ENCODE measurements at places on chromosomes 7 and 10. TPM values are rescaled to one million over a fixed set of nuclear protein-coding genes. Genes with fewer than 3 reads are reported as not detected.

DNA sequence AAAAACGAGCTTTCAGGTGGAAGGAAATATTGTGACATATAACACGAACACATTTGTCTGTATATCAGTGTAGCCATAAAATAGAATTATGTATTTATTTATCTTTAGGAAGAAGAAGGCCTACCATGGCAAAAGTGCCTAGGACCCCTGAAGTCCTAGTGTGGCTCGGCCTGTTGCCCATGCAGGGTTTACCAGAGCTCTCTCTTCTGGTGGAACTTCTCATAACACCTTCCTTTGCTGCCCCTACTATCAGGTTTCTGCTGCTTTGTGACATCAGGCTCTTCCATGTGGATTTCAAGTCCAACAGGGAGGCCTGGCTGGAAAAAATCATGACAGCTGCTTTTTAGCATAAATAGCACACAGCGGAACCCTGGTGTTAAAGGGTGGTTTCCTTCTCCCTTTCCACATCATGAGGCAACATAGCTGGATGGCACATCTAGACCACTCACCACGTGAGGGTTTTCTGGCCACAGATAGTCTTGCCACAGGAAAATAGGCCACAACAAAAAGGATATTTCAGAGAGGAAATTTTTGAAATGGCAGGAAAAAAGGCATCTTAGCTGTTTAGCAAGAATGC lies 44.8 kb upstream of the ADO start:
- no peaks in the 10 kb centered on the region for H3K36me3 ChIP-seq
- no peak for DNase-seq
- H3K27me3 ChIP-seq, result peaks cover 16% of the 10 kb centered on the region

GRCh38 chr10:78211561-78212051 lies 177.9 kb downstream of the RPS24 start:
- H3K27me3 ChIP-seq, result peaks cover 20% of the 10 kb centered on the region
- H3K4me1 ChIP-seq, result peaks cover 2% of the 10 kb centered on the region
- H3K4me3 ChIP-seq, result no peak overlapping the region
- H3K36me3 ChIP-seq, result no peaks in the 10 kb centered on the region
- DNase-seq, result no peak
- H3K27ac ChIP-seq, result peak overlapping the region; percentile 3

GRCh38 chr10:74118804-74119203 lies 31.8 kb downstream of the AP3M1 start:
- H3K4me1 ChIP-seq, result peaks cover 25% of the 10 kb centered on the region
- no peak overlapping the region for H3K4me3 ChIP-seq
- DNase-seq, result no peak
- no peaks in the 10 kb centered on the region for H3K27me3 ChIP-seq
- H3K27ac ChIP-seq, result no peak overlapping the region

DNA sequence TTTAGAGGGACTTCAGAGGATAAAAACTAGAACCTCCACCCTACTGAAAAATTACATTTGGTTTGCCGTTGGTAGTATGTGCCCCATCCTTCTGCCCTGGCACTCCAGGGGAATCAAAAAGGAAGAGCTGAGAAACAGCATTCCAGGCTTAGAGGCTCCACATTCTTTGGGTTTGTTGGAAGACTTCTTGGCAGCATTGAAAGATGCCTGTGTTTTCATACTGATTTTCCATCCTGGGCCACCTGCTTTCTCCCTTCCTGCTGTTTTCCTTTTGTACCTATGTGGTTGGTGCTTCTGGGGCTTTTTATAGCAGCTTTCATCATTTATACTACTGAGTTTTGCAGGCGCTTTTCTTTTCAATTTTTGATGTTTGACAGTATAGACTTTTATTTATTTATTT lies 61.7 kb downstream of the AUTS2 start:
- H3K36me3 ChIP-seq, result no peaks in the 10 kb centered on the region
- no peaks in the 10 kb centered on the region for H3K27me3 ChIP-seq
- no peak overlapping the region for H3K27ac ChIP-seq
- no peak for DNase-seq
- H3K4me3 ChIP-seq, result no peak overlapping the region
- peaks cover 22% of the 10 kb centered on the region for H3K4me1 ChIP-seq

GRCh38 chr10:110568055-110568735 lies 700 bp downstream of the SMC3 start:
- peak overlapping the region; percentile 98 for H3K4me3 ChIP-seq
- no peaks in the 10 kb centered on the region for H3K27me3 ChIP-seq
- DNase-seq, result peak; percentile 61
- H3K36me3 ChIP-seq, result peaks cover 9% of the 10 kb centered on the region

DNA sequence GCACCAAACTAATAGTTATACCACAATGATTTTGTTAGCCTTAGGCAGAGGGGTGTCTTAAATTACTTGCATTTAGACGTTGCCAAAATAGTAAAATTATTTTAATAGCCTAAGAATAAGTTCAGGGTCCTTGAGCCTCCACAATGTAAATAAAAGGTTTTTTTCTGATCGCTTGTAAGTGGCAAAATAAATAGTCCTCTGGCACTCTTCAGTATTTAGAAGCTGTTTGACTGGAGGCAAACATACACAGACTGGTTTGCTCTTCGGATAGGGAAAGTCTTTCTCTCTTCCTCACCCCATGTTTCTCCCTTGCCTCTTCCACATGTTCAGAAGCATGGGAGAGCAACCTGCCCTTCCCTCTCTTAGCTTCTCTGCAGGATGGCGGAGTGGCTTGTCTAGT lies 49.5 kb upstream of the FAM180A start:
- H3K4me3 ChIP-seq, result no peak overlapping the region
- H3K27ac ChIP-seq, result no peak overlapping the region
- H3K4me1 ChIP-seq, result peaks cover 8% of the 10 kb centered on the region

DNA sequence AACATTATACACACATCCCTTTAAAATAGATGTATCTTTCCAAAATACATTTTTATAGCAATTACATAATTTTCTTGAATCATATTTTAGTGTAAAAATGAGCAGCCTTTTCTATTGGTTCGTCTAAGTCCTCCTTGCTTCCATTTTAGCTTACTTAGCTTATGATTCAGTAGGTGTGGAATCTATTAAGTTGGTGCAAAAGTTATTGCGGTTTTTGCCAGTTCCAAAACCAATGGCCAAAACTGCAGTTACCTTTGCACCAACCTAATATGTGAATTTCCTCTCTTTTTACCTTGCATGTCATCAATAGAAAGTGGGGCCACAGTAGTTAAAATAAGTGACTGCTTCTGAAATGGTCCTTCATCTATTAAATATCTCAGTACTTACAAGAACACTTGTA lies 279.0 kb downstream of the OTUD1 start:
- H3K4me3 ChIP-seq, result no peak overlapping the region
- no peak overlapping the region for H3K27ac ChIP-seq
- H3K27me3 ChIP-seq, result peaks cover 26% of the 10 kb centered on the region

DNA sequence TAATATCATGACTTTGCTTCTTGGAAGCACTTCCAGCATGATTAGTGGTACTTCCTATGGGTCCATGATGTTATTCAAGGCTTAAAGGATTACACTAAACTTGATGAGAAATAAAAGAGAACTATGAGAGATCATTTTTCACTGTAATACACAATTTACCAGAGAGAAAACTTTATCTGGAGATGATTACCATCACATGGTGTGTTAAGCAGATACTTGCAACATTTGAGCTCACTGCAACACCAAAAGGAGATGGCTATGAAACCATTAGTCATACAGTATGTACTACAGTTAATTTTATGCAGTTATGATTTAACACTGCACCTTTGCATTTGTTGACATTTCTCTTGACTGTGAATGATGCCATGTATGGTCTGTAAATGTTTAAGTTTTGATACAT lies 311.3 kb upstream of the AOAH start:
- no peak for DNase-seq
- H3K36me3 ChIP-seq, result peaks cover 53% of the 10 kb centered on the region
- H3K4me1 ChIP-seq, result no peaks in the 10 kb centered on the region

- H3K4me3 ChIP-seq, result no peak overlapping the region
- H3K4me1 ChIP-seq, result no peaks in the 10 kb centered on the region
- H3K27ac ChIP-seq, result no peak overlapping the region
- H3K27me3 ChIP-seq, result no peaks in the 10 kb centered on the region
Observed at GRCh38 chr10:82377608-82378007, 502.6 kb downstream of the NRG3 start.

DNA sequence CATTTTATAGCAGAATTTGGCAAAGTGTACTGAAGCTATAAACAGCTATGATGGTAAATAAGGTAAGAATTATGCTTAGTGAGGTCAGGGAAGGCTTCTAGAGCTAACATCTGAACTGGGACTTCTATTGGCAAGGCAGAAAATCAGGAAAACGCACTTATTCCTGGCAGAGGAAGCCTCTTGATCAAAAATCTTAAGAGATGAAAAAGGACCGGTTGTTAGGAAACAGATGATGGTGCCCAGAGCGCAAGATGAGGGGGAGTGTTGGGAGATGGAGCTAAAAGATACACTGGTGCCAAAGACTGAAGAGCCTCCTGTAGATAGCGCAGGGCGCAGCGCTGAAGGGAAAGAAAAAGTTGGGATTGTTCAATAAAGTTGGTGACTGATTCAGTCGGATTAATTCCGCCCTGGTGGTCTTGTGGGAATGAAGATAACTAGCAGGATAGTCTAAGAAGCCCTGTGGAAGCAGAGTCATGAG lies 550 bp upstream of the CALU start:
- peak overlapping the region; percentile 97 for H3K27ac ChIP-seq
- peak overlapping the region; percentile 97 for H3K4me3 ChIP-seq

DNA sequence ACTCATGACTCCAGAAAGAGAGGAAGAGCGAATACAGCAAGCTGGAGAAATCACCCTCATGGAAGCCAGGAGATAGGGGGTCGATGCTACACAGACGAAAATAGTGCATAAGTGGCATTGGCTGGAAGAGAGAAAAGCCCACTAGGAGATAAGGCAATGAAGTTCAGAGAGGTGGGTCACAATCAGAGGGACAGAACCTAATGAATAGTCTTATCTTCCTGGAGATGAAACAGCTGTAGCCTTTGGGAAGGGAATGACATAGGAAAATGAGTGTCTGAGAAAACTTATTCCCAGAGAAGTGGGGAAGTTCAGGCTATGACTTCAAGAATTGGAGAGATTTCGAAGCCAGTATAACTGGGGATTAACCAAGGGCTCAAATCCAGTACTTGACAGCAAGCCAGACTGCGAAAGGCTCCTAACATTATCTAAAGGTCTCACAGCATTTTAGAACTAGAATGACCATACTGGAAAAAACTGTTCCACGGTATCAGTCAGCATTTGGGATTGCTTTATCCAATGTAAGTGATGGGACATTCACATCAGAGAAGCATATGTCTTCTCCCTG lies 211.1 kb downstream of the ZNF365 start:
- H3K27me3 ChIP-seq, result no peaks in the 10 kb centered on the region
- H3K4me3 ChIP-seq, result no peak overlapping the region
- no peak for DNase-seq
- H3K36me3 ChIP-seq, result no peaks in the 10 kb centered on the region
- peaks cover 7% of the 10 kb centered on the region for H3K4me1 ChIP-seq

DNA sequence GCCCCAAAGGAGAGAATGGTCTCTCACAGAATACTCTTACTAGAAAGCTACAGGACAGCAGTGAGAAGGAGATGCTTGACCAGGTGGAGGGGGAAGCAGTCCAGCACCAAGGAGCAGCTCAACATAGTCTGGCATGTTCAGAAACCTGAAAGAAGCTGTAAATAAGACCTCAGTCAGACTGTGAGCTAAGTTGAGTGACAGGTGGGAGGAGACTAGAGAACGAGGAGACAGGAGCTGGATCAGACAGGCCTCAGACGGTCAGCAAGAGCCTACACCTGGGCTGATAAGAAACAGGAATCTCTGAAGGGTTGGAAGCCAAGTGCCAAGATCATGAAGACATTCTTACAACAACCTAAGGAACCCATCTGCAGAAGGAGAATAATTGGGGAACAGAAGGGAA lies 54.5 kb downstream of the ELMO1 start:
- no peaks in the 10 kb centered on the region for H3K27me3 ChIP-seq
- H3K4me3 ChIP-seq, result no peak overlapping the region
- no peak for DNase-seq

GRCh38 chr10:89369156-89370105 lies 8.4 kb upstream of the IFIT1B start:
- H3K36me3 ChIP-seq, result no peaks in the 10 kb centered on the region
- H3K27me3 ChIP-seq, result no peaks in the 10 kb centered on the region
- no peak for DNase-seq
- no peak overlapping the region for H3K27ac ChIP-seq
- H3K4me3 ChIP-seq, result no peak overlapping the region

- H3K4me1 ChIP-seq, result peaks cover 93% of the 10 kb centered on the region
- no peak for DNase-seq
- H3K27ac ChIP-seq, result peak overlapping the region; percentile 88
- no peaks in the 10 kb centered on the region for H3K36me3 ChIP-seq
- H3K4me3 ChIP-seq, result peak overlapping the region; percentile 53
Observed at GRCh38 chr10:119313024-119313423, 105.7 kb downstream of the GRK5 start.

GRCh38 chr10:54961040-54961439 lies 160.0 kb upstream of the PCDH15 start:
- no peaks in the 10 kb centered on the region for H3K27me3 ChIP-seq
- DNase-seq, result no peak
- H3K4me1 ChIP-seq, result no peaks in the 10 kb centered on the region
- H3K27ac ChIP-seq, result no peak overlapping the region

GRCh38 chr7:130554481-130554880 lies 62.6 kb downstream of the MEST start:
- DNase-seq, result no peak
- H3K4me1 ChIP-seq, result no peaks in the 10 kb centered on the region
- H3K4me3 ChIP-seq, result no peak overlapping the region
- peaks cover 35% of the 10 kb centered on the region for H3K36me3 ChIP-seq
- no peaks in the 10 kb centered on the region for H3K27me3 ChIP-seq
- H3K27ac ChIP-seq, result no peak overlapping the region

DNA sequence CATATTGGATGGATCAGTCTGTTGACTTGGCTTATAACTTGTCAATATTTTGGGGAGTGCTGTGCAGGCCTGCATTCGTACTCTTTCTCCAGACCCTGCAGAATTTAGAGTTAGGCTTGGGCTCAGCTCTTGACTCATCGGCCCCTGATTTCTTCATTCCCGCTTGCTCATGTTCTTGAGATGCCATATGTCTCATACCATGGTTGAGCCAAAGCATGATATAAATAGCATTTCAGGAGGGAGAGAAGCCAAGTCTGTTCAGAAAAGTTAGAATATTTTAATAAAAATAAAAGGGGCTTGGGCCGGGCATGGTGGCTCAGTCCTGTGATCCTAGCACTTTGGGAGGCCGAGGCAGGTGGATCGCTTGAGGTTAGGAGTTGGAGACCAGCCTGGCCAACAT lies 898.1 kb downstream of the TYW1 start:
- H3K36me3 ChIP-seq, result peaks cover 8% of the 10 kb centered on the region
- no peak overlapping the region for H3K4me3 ChIP-seq
- no peaks in the 10 kb centered on the region for H3K27me3 ChIP-seq
- no peak overlapping the region for H3K27ac ChIP-seq
- DNase-seq, result no peak

- H3K27me3 ChIP-seq, result no peaks in the 10 kb centered on the region
- no peaks in the 10 kb centered on the region for H3K36me3 ChIP-seq
- H3K27ac ChIP-seq, result no peak overlapping the region
- H3K4me3 ChIP-seq, result no peak overlapping the region
Observed at GRCh38 chr7:13834328-13834761, 155.1 kb downstream of the ETV1 start.

GRCh38 chr10:117439243-117439912 lies 64.1 kb upstream of the PDZD8 start:
- H3K4me3 ChIP-seq, result no peak overlapping the region
- H3K36me3 ChIP-seq, result no peaks in the 10 kb centered on the region
- peaks cover 8% of the 10 kb centered on the region for H3K27me3 ChIP-seq
- no peaks in the 10 kb centered on the region for H3K4me1 ChIP-seq
- DNase-seq, result no peak

TMEM270 gene
- polyA plus RNA-seq, result not detected

WEE2 gene
- not detected for polyA plus RNA-seq

GALNT11 gene
- 13.5 TPM for polyA plus RNA-seq

HMX2 gene
- polyA plus RNA-seq, result not detected

TAC1 gene
- not detected for polyA plus RNA-seq

OR6B1 gene
- not detected for polyA plus RNA-seq

COL28A1 gene
- polyA plus RNA-seq, result not detected

PBLD gene
- not detected for polyA plus RNA-seq

CASD1 gene
- polyA plus RNA-seq, result 16.9 TPM

LRGUK gene
- polyA plus RNA-seq, result not detected

AMPH gene
- 0.16 TPM for polyA plus RNA-seq

GIMAP8 gene
- polyA plus RNA-seq, result 0.09 TPM

HOXA10 gene
- not detected for polyA plus RNA-seq
